DMS79 treated with DMSO at 0.1 percent for 48 hours (cell line): ENCODE measurements at places on chromosomes 6 and 20.

GRCh38 chr6:89582669-89583325, 55.8 kb downstream of the LYRM2 start:
- peak; percentile 43 for DNase-seq

- peak; percentile 70 for DNase-seq
Measured at GRCh38 chr20:50071039-50071888, 41.7 kb downstream of the UBE2V1 start.

GRCh38 chr6:145261758-145262157, 473.6 kb downstream of the EPM2A start:
- DNase-seq = no peak

DNA sequence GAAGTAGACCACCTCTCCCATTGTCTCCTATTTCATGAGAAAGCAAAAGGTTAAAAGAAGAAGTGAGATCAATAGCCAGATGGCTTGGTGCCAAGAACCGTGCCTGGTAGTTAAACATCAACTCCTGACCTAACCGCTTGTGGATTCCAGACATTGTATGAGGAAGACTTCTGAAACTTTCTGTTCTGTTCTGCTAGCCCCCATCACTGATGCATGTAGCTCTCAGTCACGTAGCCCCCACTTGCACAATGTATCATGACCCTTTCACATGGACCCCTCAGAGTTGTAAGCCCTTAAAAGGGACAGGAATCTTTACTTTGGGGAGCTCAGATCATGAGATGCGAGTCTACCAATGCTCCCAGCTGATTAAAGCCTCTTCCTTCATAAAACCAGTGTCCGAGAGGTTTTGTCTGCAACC, 301.2 kb downstream of the RNGTT start:
- peak; percentile 3 for DNase-seq

GRCh38 chr6:25239498-25239897, 39.7 kb upstream of the CARMIL1 start:
- no peak for DNase-seq

DNA sequence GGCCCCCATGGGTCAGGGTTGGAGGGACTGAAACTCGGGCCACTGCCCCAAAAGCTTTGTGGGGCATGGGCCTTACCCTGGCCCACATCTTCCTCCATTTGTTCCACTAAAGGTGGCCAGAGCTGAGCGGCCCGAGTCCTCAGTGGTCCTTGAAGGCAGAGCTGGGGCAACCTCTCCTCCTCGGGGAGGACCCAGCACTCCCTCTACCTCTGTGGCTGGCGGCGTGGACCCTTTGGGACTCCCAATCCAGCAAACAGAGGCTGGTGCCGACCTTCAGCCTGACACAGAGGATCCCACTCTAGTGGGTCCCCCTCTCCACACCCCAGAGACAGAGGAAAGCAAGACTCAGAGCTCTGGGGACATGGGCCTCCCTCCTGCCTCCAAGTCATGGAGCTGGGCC, 9.3 kb downstream of the LPIN3 start:
- DNase-seq = no peak

DNA sequence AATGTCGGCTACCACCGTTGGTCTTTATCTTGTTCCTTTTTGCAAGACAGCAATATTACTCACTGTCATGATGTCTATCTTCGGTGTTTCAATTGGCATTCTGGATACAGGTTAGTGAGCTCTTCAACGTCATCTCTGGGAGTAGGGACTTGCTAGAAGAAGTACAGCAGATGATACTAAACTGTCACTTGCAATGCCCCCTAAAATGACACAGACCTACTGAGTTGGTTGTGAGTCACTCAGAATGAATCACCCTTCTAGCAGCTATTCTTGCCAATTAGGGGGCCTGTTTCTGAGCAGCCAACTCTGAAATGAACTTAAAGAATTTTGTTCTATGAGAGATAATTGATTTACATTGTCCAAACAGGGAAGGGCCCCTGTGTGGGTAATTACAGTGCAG, 176.5 kb downstream of the SLC16A10 start:
- no peak for DNase-seq

DNA sequence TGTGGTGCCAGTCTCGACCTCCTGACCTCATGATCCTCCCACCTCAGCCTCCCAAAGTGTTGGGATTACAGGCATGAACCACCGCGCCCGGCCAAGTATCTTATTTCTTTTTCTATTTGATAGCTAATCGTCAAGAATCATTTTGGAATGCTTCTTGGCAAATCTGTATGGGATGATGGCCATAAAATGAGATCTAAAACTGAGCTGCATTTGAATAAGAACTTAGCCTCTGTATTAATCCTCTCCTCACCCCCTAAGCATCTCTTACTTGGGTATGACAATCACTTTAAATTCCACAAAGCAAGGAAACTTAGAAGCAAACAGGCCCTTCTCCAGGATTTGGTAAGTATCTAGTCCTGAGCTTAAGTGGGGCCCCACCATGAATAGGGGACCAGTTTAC, 108.9 kb upstream of the BTBD3 start:
- no peak for DNase-seq

- no peak for DNase-seq
Measured at GRCh38 chr6:107703606-107704005, 120.5 kb downstream of the SCML4 start.

DNA sequence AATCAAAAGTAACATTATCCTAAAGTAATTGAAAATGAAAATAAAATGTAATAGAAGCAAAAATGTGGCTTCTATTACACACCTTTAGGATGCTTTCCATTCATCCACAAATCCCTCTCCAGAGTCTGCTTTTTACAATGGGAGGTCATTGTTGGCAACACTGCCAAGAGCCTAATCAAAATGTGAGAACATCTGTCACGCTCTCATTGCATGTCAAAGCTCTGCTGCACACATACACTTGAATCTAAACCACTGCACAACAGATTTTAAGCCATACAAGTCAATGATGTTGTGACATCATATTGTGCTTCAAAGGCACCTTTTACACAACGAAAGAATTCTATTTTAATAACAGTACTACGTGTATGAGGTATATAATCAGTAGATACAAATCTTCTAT, 82.1 kb downstream of the PREP start:
- DNase-seq = peak; percentile 46

- no peak for DNase-seq
Measured at GRCh38 chr6:87244380-87244779, 78.0 kb upstream of the SMIM8 start.

DNA sequence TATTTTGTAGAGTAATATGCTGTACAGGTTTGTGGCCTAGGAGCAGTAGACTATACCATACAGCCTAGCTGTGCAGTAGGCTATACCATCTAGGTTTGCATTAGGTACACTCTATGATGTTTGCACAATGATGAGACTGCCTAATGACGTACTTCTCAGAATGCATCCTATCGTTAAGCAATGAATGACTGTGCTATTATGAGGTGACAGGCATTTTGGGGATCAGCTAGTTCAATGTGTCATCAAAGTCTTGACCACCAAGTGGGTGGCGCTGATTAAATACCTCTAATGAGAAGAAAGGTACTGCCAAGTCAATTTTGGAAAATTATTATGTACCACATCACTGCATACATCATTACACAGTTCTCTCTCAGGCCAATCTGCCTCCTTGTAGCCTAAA, 190.2 kb downstream of the BACH2 start:
- DNase-seq = no peak

DNA sequence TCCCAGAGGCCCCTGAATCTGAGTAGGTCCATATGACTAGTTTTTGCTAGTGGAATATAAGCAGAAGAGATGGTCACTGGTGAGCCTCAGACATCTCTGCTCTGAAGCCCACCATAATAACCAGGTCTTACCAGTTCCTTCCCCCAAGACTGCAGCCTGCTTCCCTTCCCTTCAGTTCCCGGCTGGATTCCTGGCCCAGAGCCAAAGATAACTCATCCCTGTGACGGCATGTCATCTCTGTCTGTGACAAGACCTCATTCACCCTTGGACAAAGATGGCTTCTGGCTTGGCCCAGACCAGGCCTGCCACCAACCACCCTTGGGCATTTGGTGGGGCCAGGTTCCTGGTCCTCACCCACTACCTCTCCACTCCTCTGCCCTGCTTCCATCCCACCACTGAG, 145.5 kb upstream of the TOP1 start:
- no peak for DNase-seq

DNA sequence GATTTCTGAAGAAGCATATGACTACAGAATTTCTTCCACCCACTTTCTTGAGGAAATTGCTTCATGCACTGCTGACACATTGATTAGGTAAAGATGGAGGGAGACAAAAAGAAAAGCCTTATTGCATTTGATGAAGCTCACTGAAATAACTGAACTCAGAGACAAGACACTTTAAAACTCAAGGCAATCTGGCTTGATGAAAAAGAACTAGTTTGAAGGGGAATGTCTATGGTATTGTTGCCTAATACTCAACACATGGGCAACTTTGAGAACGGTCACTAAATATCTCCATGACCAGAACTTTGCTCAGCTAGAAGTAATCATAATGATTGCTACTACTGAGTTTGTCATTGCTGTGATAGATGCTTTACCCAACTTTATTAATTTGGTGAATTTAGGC, 38.1 kb downstream of the HTR1B start:
- DNase-seq = no peak

- no peak for DNase-seq
Measured at GRCh38 chr20:8874437-8874836, 194.4 kb upstream of the PLCB4 start.

GRCh38 chr6:74853991-74854390, 351.9 kb downstream of the COL12A1 start:
- no peak for DNase-seq

DNA sequence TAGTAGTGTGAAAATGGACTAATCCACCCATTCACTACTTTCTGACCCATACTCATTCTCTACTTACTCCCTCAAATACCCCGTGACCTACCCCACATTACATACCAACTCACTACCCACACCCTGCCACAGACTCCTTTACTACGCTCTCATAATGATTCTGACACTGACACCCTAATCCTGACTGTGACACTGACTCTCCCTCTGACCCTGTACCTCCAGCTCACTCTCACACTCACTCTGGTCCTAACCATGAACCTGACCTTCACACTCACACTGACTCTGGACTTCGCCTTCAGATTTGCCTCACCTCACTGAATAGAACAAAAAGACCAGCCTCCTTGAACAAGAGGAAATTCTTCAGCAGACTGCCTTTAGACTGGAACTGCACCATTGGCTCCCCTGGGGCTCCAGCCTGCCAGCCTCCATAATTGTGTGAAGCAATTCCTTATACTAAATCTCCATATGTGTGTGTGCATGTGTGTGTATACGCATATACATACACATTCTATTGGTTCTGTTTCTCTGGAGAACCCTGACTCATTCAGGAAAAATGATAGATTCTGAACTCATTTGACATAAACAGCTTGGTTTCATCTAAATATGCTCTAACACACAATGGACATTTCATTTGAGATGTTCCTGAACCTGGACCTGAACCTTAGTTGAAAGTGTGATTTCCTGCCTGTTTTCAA, 10.5 kb upstream of the ZNF343 start:
- no peak for DNase-seq

DNA sequence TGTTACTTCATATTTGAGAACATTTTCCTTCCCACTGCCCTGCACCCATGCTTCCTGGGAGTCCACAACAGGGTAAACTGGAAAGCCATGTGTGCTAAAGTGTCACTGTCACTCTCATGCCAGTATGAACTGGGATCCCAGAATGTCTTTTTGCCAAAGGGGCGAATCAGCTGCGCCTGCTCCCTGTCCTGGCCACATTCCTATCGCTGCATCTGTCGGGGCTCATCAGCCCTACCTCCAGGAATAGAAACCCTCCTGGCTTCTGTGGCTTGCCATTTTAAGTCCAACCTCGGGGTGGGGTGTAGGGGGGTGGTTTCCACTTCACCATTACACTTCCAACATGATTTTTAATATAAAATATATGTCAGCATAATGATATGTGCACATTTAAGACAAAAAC, 933 bp downstream of the KLHL31 start:
- DNase-seq = no peak

DNA sequence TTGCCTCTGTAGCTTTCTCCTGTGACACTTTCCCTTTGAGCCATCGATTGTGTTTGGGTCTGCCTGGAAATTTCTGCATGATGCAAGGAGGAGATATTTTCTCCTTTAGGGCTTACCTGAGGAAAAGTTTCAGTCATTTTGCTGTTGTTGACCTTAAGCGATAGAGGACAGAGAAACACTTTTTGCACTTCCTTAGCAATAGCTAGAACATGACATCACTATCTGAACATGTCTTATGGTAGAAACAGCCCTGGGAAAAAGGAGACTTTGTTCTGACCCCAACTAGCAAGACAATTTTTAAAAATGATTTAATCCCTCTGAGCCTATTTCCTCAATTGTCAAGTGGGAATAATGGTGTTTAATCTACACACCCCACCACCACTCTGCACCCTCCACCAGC, 9.7 kb upstream of the FILIP1 start:
- DNase-seq = no peak

DNA sequence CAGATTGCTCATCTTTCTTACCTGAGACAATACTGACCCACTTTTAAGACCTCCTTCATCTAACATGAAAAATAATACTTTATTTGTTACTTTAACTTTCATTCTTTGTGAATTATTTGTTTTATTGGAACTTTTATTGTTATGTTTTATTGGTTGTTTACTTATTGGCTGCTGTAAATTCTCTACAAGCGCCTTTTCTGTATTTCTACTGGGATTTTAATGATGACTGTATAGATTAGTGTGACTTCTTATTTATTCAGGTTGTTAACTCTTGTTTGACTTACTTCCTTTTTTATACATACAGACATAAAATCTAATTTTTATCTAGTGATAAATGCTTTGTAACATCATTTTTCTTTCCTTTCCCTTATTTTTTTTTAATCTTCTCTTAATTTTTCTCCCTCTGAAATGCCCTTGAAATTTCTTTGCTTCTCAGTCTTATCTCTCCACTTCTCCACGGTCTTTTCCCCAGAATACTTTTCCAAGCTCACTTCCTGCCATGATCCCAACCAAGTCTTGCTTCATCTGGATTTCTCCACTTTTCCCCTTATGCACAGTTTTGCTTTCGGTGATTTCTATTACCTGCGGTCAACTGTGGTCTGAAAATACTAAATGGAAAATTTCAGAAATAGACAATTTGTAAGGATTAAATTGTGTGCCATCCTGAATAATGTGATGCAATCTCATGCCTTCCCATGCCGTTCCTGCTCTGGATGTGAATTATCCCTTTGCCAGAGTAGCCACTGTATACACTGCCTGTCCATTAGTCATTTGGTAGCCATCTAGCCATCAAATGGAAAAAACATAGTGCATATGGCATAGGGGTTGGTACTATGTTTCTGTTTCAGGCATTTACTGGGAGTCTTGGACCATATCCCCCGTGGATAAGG, 265.9 kb downstream of the PRL start:
- no peak for DNase-seq
